CD4-positive, alpha-beta T cell treated with Interleukin-2 at 100 ng/mL for 4 hours (primary cell): ENCODE measurements at places on chromosomes 4 and X.

GRCh38 chrX:34546366-34546765 lies 110.7 kb downstream of the TMEM47 start:
- DNase-seq = no peak

GRCh38 chr4:89997171-89997704 lies 102.6 kb downstream of the MMRN1 start:
- no peak for DNase-seq

GRCh38 chr4:174402470-174403176 lies 118.9 kb downstream of the CEP44 start:
- DNase-seq = no peak

DNA sequence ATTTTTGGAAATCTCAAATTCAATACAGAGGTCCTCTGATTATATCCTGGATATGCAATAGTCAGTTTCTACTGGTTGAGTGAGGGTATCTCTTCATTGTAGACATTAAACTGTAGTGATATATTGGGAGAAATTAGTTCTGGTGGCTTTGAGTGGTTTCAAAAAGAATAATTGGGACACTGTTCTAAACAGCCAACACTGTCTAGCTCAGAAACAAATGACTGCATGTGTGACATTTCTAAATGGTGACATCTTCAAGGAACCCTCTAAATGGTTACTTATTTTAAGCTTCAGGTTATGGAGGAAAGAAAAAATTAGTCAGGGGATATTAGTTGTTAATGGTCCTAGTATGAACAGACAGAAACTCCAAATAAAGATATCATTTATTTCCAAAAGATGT lies 186.2 kb downstream of the LARP7 start:
- DNase-seq = no peak

DNA sequence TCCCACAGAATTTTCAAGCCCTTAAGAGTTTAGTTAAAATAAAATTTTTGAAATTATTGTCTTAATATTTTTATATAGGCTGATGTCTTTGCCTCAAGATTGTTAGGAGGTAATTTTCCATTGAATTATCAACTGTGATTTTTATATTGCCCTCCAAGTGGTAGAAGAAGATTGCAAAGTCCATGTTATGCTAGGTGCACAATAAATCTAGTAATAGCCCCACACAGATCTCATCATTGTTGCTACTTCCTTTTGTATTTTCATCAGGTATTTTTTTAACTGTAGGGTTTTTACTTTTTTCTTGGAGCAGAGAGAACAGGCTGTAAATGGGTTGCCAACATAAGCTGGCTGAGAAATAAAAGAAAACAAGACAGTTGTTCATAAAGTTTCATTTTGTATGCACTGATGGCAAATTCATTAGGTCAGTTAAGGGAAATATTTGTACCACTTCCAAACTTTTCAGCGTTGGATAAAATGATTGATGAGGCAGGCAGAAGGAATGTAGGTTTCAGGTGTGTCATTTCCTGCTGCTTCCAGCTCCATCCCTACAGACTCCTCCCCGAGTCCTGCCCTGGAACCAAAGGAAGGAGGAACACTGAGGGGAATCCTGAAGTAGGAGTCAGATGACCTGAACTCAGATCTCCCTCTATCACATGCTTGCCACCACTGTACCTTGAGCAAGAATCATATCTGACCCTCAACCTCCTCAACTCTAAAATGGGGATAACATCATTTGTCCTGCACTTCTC lies 105.5 kb downstream of the PRRG1 start:
- DNase-seq = no peak

GRCh38 chrX:100928660-100929613 lies at the start of gene XKRX:
Gene XKRX, minus strand, starts transcription at chrX:100928917. Its CDS starts 613 bp downstream, at chrX:100928304.
- DNase-seq = peak; percentile 24

GRCh38 chr4:19944806-19945205 lies 306.9 kb upstream of the SLIT2 start:
- DNase-seq = no peak

GRCh38 chr4:123421937-123422781 lies 25.6 kb downstream of the SPRY1 start:
- no peak for DNase-seq

DNA sequence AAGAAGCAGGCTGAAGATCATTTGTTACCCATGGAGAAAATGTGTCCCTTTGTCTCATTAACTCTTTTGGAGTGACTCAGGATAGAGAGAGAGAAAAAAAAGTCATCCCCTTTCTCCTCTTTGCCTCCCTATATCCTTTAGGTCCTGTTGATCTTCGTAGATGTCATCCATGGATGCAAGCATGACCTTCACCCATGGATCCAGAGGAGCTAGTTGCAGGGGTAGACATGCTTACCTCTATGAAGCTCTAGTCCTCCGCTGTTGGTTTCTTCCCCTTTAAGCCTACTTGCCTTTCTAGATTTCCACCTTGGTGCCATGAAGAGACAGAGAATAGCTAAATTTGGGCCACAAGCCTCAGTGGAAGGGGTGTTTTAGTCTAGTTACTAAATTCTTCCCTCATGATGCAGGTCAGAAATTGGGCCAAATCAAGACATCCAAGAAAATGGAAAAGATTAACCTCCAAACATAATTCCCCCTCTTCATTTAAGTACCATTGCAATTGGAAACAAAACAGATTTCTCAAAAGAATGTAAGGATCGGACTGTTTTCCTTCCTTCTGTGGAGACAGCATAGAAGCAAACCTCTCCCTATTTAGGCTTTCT lies 178.4 kb downstream of the TECRL start:
- no peak for DNase-seq

DNA sequence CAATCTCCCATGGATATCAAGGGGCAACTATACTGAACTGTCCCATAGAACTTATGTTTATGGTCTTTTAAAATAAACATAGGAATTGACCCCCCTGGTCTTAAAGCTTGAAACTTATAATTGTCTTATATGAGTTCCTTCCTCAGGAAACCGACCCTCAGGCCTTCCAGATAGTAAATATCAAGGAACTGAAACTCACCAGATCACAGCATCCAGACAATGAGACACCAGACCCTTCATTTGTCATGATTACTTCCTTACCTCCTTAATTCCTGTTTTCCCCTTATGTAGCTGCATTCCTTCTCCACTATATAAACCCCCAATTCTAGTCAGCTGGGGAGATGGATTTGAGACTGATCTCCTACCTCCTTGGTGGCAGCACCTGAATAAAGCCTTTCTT lies 94.8 kb upstream of the GRPR start:
- no peak for DNase-seq

GRCh38 chr4:73257651-73258435 lies 755 bp downstream of the ANKRD17 start:
- no peak for DNase-seq

GRCh38 chrX:132271311-132271778 lies 52.1 kb upstream of the RAP2C start:
- DNase-seq = no peak

DNA sequence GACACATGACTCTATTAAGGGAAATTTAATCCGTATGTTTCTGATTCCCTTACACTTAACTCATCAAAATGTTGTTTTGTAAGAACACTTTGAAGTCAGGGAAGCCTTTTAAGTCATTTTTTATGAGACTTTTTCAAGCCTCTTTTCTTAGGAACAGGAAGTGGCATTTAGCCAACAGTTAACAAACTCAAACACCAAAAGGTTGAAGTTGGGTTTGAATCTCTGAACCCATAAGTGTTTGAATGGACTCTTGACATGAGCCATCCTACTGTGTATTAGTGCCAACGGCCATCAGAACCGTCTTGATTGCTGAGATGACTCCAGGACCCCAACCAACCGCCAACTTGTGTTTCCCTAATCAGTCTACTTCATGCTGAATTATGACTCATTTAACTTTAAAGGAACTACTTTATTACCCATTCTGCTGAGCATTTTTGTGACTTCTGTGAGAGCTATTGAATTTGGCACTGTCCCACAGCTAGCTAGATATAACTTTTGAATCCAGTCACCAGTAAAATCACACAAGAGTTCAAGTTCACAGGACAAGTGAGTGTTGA lies 209.1 kb upstream of the FAT1 start:
- DNase-seq = no peak

DNA sequence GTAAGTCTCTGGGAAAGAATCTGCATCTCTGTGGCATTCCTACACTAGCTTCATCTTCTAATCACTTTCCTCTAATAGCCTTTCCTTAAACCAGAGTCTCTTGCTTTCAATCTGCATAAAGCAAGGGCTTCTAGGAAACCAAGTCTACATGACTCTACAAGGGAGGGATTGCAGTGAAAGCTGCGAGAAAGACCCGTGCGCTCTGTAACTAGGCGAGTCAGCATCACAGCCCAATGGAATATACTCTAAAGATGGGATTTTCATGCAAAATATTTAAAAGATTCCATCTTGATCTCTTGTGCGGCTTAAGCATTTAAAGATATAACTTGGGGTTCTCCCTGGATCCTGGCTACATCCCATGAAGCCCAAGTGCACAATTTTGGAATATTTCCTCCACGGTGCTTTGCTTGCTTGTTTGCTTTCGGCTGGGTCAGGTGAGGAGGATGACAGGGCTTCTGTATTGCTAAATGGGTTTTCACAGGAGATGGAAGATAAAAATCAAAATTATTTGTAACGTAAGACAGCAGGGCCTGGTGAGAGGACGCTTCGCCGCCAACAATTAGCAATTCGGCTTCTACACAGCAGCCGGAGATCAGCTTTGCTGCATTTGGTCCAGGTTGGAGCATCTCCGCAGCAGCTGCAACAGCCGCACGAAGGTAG lies 687 bp upstream of the GRIA2 start:
- no peak for DNase-seq

- DNase-seq = no peak
Observed at GRCh38 chr4:138909587-138909986, 106.0 kb upstream of the NOCT start.

GRCh38 chrX:112457788-112458187 lies 221.9 kb downstream of the LHFPL1 start:
- no peak for DNase-seq

GRCh38 chr4:25060963-25061340 lies 30.2 kb upstream of the LGI2 start:
- no peak for DNase-seq

- DNase-seq = no peak
Observed at GRCh38 chr4:183241322-183241640, 78.8 kb downstream of the CLDN22 start.
